ENCODE measurements at places on chromosomes 1 and 21.

GRCh38 chr1:64077281-64077940 is 126.0 kb upstream of the UBE2U start:
- no peak for DNase-seq

DNA sequence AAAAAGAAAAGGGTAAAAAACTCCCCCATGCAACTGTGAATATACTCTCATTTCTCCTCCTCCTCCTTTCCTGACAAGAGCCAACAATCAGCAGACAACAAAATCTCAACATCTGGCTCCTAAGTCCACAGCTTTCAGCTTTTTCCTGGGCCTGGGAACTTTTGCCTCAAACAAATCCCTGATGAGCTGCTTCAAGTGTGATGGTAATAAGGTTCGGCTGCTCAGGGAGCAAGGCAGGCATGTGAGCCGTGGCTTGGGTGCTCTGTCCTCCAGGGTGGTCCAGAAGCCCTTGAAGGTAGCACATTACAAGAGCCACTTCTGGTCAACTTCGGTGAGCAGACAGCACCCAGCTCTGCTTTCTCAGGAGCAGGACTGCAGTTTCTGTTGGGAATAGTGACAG is 46.3 kb downstream of the ITPKB start:
- no peak for DNase-seq

- no peak for DNase-seq
Measured at GRCh38 chr1:101965341-101965740, 31.4 kb downstream of the OLFM3 start.

DNA sequence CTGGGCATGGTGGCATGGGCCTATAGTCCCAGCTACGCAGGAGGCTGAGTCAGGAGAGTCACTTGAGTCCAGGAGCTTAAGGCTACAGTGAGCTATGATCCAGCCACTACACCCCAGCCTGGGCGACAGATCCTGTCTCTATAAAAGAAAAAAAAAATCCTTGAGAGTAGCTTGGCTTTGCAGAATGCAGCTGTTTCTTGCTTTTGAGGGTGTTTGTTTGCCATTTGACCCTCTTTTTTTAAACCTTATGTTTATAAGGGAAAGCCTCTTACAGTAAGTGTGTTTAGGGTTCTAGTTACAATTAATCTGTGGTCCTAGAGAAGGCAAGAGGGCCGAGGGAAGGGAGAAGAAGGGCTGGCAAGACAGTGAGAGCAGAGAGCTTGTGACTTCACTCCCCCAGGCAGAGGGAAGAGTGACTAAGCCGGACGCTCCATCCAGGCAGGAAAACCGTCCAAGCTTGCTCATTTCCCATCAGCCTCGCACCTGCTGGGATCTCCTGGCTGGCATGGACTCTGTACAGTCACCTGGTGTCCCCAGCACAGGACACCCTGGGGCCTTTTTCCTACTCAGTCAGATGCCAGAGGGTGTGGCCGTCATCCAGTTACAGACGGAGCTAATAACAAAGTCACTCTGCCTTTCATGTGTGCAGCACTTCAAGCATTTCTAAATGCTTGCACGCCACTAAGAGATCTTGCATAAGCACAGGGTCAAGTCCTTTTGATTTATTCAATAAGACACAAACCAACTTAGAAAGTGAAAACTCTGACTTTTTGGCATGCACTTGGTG is 55.5 kb upstream of the PSEN2 start:
- DNase-seq: no peak

GRCh38 chr1:93805027-93805610 is 73.9 kb downstream of the DNTTIP2 start:
- no peak for DNase-seq

- DNase-seq: no peak
Measured at GRCh38 chr1:34686531-34686930, 68.3 kb upstream of the GJB5 start.

- DNase-seq: no peak
Measured at GRCh38 chr21:28538987-28539622, 453.6 kb downstream of the LTN1 start.

DNA sequence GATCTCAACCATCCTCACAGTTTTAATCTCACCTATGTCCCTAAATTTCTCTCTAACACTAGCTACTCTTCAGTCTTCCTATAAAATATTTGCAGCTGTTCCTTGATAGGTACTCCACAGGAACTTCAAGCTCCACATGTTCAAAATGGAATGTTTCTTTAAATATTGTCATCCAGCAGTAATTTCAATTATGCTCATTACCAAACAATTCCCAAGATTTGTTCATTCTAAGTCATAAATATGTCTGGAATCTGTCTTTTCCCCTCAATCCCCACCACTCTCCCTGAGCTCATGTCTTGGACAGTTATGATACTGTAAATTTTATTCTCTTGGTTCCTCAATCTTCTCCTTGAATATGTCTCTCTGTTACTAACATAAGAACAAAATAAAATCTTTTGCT is 214.4 kb downstream of the NRIP1 start:
- no peak for DNase-seq

- DNase-seq: no peak
Measured at GRCh38 chr1:166170075-166170474, 3.3 kb upstream of the FAM78B start.

GRCh38 chr1:29171089-29171488 is 10.6 kb downstream of the SRSF4 start:
- DNase-seq: no peak

GRCh38 chr1:211816586-211816985 is 14.0 kb downstream of the LPGAT1 start:
- no peak for DNase-seq

DNA sequence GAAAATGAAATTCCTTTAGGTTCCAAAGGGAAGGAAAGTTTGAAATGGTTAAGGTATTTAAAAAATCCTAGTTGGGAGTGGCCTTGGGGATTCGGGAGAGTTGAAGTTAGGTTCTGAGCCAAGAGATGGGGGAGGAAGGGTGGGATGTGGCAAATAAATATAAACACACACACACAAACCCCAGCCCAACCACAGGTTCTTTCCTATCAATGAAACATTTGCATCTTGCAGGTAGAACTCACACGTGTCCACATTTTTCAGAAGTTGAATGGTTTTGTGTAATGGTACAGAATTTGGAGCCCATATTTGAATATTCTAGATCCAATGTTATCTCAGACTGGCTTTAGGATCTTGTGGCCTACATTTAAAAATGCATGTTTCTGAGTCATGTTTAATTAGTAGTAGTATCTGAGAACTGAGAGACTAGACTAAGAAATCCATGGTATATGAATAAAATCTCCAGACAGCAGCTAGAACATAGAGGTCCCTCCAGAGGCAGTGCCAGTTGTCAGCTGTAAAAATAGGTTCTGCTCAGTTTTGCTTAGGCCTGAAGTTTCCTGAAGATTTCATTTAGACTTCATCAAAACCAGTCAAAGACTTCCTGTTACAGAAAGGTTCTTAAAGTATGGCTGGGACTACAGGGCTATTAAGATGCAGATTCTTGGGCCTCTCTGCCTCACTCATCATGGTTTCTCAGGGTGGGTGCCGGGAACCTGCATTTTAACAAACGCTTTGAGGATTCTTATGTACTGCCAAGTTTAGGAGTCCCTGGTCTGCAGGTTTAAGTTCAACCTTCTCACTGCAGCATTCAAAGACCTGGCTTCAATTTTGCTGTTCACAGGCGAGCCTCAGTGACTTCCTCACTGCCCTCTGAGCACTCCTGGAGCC is 21.3 kb downstream of the RUNX1 start:
- peak; percentile 79 for DNase-seq

DNA sequence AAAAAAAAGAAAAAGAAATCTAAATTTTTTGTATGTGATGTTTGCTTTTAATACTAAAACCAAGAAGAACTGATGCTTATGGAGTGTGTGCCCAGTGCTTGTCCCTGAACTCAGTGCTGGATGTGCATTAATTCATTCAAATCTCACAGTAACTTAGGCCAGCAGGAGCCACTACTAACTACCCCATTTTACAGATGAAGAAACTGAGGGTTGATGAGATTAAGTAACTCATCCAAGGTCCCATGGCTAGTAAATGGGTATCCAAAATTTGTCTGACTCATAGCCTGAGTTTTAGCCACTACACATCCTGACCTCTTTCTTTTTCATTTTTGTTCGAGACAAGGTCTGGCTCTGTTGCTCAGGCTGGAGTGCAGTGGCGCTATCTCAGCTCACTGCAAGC is 127.9 kb downstream of the CCDC185 start:
- DNase-seq: no peak

DNA sequence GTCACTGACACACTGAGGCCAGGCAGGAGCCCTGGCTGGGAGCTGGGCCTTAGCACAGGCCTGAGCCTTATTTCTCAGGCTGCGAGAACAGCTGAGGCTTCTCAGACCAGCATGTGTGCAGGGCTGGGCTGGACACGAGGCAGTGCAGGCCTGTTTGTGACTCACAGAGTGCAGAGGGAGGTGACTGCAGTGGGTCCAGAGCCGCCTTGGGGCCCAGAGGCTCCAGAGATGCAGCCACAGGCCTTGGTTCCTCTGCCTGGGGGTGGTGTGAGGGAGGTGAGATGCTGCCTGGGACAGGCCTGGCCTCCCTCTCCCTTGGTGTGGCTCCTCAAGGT is 61.2 kb upstream of the ETV3 start:
- no peak for DNase-seq

DNA sequence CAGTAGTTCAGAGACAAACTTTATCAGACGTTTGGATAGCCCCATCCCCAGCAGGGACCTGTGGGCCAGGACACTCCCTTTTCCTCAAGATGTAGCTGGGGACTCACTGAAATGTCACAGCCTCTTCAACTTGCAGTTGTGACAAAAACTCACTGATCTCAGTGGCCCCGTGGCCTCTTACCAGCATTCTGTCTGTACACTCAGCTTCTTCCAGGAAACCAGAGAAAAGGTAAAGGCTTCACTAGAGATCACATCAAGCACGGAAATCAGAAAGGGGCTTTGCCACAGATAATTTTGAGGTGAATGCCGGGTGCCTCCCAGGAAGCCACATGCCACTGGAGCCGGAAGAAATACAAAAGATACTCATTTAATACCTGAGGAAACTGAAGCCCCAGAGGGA is 122.2 kb downstream of the CCDC185 start:
- peak; percentile 76 for DNase-seq

DNA sequence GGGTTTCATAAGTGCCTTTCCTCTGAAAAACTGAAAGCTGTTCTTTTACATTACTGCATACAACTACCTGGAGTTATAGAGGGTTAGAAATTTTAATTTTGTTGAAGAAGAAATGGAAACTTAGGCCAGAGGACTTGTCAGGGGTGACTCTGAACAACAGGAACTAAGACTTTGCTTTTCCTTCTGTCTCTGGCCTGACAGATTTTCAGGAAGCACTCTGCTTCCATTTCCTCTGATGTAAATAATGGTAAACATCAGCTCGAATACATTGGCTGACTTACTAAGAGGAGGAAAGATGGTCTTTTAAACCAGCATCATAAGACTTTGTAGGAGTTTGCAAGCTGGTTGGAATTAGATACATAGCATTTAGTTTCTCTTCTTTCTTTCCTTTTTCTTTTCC is 27.1 kb upstream of the PLEKHM2 start:
- no peak for DNase-seq

DNA sequence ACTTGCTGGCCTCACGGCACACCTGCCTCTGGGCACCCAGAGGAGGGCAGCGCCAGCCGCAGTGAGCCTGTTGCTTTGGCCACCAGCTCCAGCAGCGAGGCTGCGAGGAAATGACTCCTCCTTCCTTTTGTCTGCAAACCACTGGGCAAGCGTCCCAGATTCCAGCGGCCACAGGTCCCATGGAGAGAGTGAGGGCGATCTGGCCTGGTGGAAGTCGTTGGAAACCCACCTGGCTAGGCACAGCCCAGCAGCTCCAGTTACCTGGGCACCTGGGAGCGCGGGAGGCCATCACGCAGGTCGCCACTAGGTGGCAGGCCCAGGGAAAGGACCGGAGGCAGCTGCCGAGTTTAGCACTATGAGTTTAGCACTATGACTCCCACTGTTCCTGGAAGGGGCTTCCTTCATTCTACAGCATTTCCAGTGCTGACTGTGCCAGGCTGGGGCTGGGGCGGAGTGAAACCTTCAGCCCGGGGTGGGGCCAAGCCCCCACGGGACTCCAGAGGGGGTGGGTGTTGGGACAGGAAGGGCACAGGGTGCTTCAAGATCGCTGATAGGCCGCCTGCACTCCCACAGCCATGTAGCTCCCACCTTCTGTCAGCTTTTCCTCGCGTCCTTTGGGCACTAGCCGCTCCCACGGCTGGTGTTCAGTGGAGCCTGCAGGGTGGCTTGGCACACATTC is 1.1 kb upstream of the ESPN start:
- DNase-seq: no peak

DNA sequence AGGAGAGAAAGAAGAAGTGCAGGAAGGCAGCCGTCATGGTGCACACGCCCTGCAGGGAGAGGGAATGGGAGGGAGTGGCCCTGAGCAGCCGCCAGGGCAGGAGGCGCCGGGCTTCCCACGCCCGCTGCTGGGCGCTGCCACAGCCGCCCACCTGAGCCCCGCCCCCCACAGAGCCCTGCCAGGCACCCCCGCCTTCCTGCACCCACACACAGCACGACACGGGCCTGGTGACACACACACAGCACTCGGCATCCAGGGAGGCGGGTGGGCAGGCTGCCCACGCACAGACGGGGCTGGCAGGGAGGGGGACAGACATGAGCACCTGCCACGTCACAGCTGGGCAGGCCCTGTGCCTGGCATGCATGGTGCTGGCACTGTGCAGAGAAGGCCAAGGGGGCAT is 27.5 kb downstream of the ADGRB2 start:
- DNase-seq: no peak

GRCh38 chr1:192809307-192810252 is 741 bp downstream of the RGS2 start:
- DNase-seq: peak; percentile 18

DNA sequence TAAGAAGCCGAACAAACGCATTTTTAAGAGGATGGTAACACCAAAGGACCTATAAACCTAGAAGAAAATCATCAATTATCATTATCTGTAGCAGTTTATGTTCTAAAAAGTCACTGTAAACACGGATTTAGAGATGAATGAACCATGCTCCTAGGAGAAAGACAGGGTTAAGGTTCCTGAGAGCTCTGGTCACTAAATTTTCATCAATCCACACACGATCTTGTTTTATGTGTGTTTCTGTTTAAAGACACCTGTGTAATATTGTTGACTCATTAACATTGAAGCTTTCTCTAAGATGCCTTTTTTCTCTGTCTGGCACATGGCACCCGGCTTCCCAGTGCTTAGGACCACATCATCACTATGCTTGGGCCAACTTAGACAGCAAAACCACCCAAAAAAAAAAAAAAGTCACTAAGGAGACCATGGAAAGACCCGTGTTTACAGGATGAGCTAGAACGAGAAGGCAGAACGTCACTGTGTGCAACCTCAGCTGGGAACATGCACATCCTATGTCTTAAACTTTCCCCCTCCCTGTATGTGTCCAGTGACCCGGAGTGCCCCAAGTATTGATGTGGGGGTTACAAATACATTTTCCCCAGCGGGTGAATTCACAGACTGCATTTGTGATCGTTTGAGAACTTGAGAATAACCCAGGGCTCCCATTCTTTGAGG is 55.8 kb upstream of the PDE9A start:
- DNase-seq: no peak
